Glutamatergic neuron (in vitro differentiated cells): ENCODE measurements at places on chromosomes 5 and 9.

- no peak for DNase-seq
Measured at GRCh38 chr5:110354915-110355644, 371.4 kb downstream of the TMEM232 start.

- no peak for DNase-seq
Measured at GRCh38 chr9:109468927-109469326, 29.2 kb downstream of the PTPN3 start.

- no peak for DNase-seq
Measured at GRCh38 chr5:24433555-24433954, 211.2 kb downstream of the CDH10 start.

GRCh38 chr5:143790457-143791112, 21.4 kb upstream of the HMHB1 start:
- DNase-seq: no peak

- DNase-seq: no peak
Measured at GRCh38 chr5:122694884-122695283, 80.0 kb upstream of the SNX2 start.

GRCh38 chr5:6722015-6722414, 8.8 kb downstream of the TENT4A start:
- DNase-seq: no peak

- DNase-seq: no peak
Measured at GRCh38 chr5:57780306-57780960, 297.8 kb upstream of the ACTBL2 start.

DNA sequence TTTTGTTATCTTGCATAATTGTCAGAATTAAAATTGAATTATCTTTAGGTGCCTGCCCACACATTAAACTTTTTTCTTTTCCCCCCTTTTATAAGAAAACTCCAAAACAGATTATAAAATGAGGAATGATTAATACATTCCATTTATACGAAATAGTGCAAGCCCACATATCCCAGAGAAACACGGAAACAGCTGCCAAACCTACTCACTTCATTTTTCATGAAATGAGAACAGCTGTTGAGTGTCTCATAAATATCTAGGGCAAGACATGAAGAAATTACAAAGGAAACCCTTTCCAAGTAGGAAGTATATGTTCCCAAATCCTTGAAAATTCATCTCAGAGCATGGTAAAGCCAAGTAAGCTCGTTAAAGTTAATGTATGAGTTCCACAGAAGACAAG, 459.4 kb upstream of the NMUR2 start:
- no peak for DNase-seq

GRCh38 chr5:172550996-172551395, 90.1 kb upstream of the NEURL1B start:
- DNase-seq: no peak

DNA sequence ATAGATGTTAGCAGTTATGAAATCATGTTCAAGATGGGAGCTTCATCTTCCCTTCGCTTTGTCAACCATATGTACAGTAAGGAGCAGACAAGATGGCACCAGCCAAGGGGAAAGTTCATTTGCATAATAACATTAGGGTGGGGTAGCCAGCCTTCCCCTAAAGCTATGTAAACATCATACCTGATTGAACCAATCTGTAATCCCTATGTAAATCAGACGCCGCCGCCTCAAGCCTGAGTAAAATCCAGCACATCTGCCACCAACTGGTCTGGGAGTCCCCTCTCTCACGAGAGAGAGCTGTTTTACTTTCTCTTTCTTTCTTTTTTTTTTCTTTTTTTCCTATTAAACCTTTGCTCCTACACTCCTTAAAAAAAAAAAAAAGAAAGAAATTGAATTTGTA, 30.8 kb upstream of the REEP2 start:
- peak; percentile 65 for DNase-seq

DNA sequence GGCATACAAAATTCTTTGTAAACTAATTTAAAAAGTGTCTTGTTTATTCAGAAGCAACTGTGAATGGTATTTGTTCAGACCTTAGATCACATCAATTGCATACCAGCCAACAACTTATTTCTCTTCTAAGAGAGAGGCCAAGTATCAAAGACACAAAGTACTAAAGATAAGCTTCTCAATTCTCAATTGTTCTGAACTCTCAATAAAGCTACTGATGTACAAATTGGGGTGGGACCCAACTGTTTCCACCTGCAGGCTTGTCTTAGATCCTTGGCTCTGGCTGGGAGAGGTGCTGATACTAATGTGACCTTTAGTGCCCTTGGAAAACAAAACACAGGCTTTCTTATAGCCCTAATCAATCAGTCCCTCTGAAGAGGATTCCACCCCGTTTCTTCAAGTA, 22.1 kb downstream of the XRCC4 start:
- DNase-seq: no peak

DNA sequence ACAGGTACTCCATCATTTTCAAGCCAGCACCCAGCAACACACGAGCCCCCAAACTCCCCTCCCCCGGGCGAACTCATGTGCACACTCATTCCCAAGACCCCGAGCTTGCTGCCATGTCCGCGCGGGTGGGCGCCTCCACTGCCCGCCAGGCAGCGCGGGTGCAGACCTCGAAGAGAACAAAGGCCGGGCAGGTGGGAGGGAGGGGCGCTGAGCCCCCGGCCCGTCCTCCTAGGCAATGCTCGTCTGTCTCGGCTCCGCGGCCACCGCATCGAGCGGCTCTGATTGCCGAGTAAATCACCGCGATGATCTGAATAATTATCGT, 47.1 kb upstream of the PSD2 start:
- no peak for DNase-seq

- no peak for DNase-seq
Measured at GRCh38 chr9:98565152-98566135, 143.3 kb downstream of the GABBR2 start.
